ENCODE measurements at places on chromosomes 3 and 15.

DNA sequence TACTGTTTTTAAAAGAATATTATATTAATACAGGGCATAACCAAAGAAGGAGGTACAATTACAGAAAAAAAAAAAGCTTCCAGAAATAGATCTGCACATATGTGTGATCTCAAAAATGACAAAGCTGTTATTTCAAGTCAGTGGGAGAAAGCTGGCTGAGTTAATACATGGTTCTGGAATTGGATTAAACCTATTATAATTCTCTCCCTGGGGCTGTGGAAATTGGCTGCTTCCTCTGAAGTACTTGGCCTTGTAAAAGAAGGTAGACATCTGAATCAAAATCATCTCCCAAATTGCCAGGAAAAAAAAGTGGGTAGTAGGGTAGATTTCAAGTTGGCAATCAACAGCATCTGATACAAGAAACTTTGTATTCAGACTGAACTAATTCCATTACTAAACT lies 723.9 kb upstream of the ALCAM start:
- DNase-seq, result no peak

GRCh38 chr3:152330559-152330958 lies 61.8 kb downstream of the MBNL1 start:
- no peak for DNase-seq

GRCh38 chr15:29686445-29687203 lies 135.6 kb downstream of the TJP1 start:
- DNase-seq, result no peak

DNA sequence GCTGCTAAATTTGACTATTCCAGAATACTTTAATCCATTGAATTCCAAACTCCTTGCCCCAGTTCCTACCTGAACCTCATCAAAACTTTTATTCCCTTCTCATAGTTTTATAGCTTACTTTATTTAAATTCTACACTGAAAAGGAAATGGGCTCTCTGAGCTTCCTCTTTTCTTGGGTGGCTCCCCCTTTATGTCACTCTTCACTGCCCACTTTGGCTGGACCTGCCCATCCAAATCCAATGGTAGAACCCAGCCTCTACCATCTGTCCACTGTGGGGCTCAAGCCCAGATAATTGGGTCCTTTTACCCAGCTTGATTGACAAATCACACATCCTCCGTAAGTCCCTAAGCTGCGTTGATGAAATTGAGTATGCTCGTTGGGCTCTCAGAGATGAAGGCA lies 216.5 kb downstream of the BBX start:
- DNase-seq, result no peak

DNA sequence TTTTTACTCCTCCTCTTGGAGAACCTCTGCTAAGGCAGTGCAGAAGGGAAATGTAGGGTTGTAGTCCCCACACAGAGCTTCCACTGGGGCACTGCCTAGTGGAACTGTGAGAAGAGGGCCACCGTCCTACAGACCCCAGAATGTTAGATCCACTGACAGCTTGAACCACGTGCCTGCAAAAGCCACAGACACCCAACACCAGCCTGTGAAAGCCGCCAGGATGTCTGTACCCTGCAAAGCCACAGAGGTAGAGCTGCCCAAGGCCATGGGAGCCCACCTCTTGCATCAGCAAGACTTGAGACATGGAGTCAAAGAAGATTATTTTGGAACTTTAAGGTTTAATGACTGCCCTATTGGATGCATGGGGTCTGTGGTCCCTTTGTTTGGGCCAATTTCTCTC lies 112.1 kb downstream of the RSL24D1 start:
- no peak for DNase-seq

DNA sequence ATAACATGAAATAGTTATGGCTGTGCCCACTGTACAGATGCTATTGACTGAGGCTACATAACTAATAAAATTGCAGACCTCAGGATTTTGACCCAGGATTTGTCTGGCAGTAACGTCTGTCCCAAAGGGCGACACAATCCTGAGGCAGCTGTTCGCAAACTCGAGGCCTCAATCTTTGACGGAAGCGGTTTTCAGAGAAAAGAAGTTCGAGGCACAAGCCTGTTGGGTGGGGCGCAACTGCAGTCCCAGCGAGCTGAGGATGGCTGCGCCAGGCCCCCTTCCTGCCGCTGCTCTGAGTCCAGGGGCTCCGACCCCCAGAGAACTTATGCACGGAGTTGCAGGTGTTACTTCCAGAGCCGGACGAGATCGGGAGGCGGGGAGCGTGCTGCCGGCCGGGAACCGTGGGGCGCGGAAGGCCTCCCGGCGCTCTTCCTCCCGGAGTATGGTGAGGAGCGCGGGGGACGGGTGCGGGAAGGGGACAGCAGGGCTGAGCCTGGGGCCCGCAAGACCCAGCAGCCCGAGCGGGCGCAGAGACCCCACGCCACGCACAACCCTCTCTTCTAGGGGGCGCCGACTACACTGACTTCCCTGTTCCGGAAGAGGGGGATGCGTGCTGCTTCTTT lies at the start of gene PARP15:
Gene PARP15 (plus strand): TSS at position 242 of the 623 bp plus-strand sequence. CDS start 18 bp downstream, at position 260.
- DNase-seq, result peak; percentile 64

DNA sequence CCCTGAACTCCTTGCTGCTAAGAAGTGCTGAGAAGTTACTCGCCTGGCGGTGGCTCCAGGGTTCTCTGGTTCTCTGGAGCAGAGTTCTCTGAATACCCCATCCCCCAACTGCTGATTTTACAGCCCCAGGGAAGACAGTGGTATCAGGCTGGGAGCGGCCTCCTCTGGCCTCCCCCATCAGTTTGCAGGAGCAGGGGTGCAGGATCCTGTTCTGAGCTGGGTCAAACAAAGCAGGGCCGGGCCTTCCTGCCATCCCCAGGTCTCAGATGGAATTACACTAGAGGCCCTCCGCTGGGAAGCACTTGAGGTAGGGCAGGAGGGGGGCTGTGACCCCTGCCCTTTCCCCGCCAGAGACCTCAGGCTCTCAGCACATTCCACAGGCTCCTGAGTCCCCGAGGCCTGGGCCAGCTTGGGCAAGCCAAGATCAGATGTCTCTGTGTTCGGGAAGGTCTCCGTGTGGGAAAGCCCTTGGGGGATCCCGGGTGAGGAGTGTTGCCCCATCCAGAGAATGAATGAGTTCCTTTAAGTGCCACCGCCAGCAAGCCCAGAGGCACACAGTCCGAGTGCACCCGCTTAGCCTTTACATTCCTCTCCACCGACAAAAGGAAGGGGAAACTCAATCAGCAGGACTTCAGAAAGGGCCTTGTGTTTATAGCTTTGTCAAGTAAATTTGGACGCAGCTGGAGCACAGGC lies 149.9 kb downstream of the LRRK1 start:
- no peak for DNase-seq

DNA sequence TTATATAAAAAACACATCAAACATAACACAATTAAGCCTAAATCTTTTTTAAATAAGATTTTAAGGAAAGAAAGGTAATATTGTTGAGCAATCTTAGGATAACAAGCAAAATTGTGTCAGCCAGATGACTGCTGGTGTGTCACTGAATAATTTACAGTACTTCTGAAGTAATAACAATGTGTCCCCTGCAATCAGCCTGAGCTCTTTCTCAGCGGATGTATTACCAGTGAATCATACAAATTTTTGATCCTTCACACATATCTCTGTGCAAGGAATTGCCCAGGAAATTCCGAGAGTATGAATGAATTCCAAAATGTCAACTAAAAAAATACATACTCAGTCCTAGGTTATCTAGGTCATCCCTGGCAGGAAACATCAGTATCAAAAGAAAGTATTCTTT lies 76.6 kb upstream of the PTX3 start:
- no peak for DNase-seq

GRCh38 chr3:119305286-119305685 lies 11.1 kb downstream of the ARHGAP31 start:
- no peak for DNase-seq

- no peak for DNase-seq
These were observed 35.8 kb downstream of the MYO9A start for GRCh38 chr15:72082176-72082575.

DNA sequence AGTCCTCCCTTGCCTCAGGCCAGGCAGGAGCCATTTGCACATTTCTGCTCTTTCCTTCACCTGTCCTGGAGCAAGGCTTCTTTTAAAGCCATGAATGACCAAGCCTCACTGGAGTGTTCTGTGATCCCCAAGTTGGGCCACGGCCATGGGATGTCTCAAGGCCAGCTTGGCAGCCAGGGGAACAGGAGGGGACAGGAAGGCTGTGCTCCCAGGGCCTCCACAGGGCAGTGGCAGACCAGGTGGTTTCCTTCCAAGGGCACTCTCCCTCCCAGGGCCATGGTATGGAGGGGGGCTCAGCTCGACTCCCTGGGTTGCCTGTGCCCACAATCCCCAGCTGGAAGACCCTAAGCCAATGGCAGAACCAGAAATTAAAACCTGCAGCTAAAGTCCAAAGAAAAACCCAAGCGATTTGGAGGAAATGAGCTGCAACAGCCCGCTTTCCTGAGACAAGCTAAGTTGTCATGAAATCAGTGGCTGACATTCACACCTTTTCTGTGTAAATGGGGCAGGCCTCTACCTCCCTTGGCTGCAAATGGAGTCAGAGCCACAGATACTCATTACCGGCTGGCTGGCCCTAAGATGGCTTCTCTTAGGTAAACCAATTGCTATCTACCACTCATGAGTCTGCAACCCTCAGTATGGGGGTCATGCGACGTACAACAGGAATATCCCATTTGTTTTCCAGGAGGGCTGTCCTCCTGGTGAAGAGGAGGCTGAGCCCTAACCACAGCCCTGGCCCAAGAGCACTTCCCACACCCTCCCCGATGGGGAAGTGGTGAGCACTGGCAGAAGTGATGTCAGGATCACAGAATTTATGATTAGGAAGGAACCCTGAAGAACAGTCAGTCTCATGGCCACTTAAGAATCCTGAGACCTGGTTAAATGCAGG lies 83.3 kb downstream of the SNRK start:
- DNase-seq, result no peak

DNA sequence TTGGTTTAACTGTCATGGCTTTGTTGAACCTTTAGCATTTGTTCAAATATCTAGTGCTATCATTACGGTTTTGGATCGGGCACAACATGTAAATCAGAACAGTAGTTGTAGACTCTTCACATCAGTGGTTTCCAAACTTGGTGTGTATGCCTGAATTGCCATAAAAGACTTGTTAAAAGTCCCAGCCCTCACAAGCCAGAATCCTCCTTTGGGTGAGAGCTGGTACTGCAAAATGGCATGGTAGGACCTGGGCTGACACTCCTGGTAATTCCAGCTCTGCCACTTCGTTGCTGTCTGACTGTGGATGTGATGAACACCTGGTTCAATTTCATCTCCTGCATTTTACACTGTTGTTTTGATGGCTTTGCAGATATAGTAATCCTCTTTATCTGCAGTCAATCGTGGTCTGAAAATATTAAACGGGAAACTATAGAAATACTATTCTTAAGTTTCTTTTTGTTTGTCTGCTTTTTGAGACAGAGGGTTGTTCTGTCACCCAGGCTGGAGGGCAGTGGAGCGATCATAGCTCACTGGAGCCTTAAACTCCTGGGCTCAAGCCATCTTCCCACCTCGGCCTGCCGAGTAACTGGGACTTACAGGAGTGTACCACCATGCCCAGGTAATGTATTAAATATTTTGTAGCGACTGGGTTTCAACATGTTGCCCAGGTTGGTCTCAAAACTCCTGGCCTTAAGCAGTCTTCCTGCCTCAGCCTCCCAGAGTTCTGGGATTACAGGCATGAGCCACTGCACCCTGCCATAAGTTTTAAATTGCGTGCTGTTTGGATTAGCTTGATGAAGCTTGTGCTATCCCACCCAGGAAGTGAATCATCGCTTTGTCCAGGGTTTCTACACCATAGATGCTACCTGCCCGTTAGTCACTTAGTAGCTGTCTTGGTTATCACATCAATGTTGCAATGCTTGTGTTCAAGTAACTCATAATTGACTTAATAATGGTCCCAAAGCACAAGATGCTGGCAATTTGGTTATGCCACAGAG lies 61.6 kb downstream of the RAB7A start:
- peak; percentile 42 for DNase-seq

- no peak for DNase-seq
These were observed 78.4 kb downstream of the THRB start for GRCh38 chr3:24416224-24416623.

DNA sequence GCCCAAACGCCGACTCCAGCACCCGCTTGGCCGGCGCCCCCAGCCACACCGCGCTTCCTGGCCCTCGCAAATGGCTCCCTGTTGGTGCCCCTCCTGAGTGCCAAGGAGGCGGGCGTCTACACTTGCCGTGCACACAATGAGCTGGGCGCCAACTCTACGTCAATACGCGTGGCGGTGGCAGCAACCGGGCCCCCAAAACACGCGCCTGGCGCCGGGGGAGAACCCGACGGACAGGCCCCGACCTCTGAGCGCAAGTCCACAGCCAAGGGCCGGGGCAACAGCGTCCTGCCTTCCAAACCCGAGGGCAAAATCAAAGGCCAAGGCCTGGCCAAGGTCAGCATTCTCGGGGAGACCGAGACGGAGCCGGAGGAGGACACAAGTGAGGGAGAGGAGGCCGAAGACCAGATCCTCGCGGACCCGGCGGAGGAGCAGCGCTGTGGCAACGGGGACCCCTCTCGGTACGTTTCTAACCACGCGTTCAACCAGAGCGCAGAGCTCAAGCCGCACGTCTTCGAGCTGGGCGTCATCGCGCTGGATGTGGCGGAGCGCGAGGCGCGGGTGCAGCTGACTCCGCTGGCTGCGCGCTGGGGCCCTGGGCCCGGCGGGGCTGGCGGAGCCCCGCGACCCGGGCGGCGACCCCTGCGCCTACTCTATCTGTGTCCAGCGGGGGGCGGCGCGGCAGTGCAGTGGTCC lies 3.5 kb downstream of the ISLR2 start:
- DNase-seq, result no peak

GRCh38 chr15:45113380-45113990 lies 487 bp downstream of the DUOX2 start:
- no peak for DNase-seq

DNA sequence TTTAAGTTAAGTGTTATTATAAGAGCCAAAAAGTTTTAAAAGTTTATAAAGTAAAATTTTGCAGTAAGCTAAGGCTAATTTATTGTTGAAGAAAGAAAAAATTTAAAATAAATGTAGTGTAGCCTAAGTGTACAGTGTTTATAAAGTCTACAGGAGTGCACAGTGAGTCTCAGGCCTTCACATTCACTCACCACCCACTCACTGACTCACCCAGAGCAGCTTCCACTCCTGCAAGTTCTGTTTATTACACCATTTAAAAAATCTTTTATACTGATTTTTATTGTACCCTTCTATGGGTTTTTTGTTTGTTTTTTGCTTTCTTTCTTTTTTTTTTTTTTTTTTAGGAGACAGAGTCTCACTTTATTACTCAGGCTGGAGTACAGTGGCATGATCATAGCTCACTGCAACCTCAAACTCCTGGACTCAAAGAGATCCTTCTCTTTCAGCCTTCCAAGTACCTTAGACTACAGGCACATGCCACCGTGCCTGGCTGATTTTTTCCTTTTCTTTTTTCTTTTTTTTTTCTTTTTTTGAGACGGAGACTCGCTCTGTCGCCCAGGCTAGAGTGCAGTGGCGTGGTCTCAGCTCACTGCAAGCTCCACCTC lies 25.9 kb downstream of the CSTA start:
- DNase-seq, result no peak
